Endodermal cell (in vitro differentiated cells): ENCODE measurements at places on chromosomes 6 and 20. TPM values are rescaled to one million over a fixed set of nuclear protein-coding genes. Genes with fewer than 3 reads are reported as not detected.

DNA sequence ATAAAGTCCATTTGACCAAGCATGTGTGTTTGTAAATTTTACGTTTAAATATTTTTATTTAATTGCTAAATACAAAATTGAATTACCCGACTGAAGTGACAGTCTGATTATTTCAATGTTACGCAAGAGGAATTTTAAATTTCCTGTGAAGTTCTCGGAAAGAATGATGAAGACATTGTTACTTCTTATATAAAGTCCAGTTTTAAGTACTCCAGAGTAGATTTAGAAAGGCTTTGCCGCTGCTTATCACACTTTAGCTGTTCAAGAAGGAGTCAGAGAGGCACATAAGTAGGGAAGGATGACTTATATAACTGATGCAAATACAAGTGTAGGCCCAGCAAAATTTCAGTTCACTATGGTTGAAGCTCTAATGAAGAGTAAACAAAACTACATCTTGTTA lies 265.1 kb upstream of the CITED2 start:
- no peaks in the 10 kb centered on the region for H3K27me3 ChIP-seq
- H3K27ac ChIP-seq = no peak overlapping the region
- peaks cover 8% of the 10 kb centered on the region for H3K4me1 ChIP-seq
- H3K4me3 ChIP-seq = no peak overlapping the region

DNA sequence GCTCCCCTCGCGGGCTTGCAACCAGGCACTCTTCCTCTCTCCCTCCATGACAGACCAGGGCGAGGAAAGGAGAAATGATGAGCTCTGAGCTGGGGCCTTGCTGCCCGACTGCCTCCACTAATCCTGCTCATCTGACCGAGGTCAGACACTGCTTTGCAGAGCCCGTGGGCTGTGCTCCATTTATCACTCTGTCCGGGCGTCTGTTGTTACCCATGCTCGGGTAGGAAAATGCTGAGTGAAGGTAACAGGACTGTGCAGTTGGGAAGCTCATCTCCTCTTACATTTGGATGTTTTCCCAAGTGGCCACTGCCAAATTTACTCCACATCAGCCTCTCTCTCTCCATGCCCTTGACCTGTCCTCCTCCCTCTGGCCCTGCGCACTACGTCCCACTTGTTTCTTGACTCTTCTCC lies 14.6 kb downstream of the RPS6KA2 start:
- H3K36me3 ChIP-seq = no peaks in the 10 kb centered on the region
- peaks cover 2% of the 10 kb centered on the region for H3K4me1 ChIP-seq
- no peak overlapping the region for H3K27ac ChIP-seq
- H3K27me3 ChIP-seq = no peaks in the 10 kb centered on the region
- H3K4me3 ChIP-seq = no peak overlapping the region

The CAGE1 gene
- 0.15 to 0.25 TPM (median 0.21 TPM) in 3 replicates for total RNA-seq

The SAMD3 gene
- total RNA-seq = 43.4 and 44.8 TPM in 2 replicates

GRCh38 chr6:5541025-5541424 lies 279.7 kb downstream of the FARS2 start:
- H3K27ac ChIP-seq = no peak overlapping the region
- H3K27me3 ChIP-seq = no peaks in the 10 kb centered on the region
- H3K4me1 ChIP-seq = no peaks in the 10 kb centered on the region
- no peak for DNase-seq
- H3K36me3 ChIP-seq = no peaks in the 10 kb centered on the region

The ADA gene
- 11.4 and 12.8 TPM in 2 replicates for total RNA-seq
